Stimulated activated CD4-positive, alpha-beta T cell treated with anti-CD3 and anti-CD28 coated beads, TNF-alpha, amount 100 ng/mL, for 4 hours (primary cell): ENCODE measurements at places on chromosomes 4 and X.

GRCh38 chrX:70554081-70554480 is 109.4 kb downstream of the DLG3 start:
- DNase-seq: no peak

GRCh38 chrX:140817943-140818342 is 108.4 kb downstream of the LINC00632 start:
- no peak for DNase-seq

- DNase-seq: no peak
Observed at GRCh38 chrX:4710618-4711433, 997.4 kb upstream of the PRKX start.

DNA sequence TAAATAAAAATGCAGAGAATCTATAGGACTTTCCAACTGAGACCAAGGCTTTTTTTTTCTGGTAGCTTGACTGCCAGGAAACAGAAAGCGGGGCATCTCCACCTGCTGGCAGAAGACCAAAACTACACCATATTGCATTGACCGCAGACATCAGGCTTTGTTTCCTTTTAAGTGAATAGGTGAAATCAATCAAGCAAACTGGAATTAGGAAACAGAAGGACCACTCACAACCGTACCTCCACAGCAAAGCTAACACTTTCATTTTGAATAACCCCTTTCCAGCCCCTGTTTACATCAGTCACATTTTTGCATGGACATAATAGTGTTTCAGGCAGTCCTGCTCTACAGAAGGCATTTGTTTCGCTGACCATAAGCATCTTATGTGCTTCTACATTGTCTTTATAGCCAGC is 218.2 kb downstream of the IDS start:
- DNase-seq: peak; percentile 1

DNA sequence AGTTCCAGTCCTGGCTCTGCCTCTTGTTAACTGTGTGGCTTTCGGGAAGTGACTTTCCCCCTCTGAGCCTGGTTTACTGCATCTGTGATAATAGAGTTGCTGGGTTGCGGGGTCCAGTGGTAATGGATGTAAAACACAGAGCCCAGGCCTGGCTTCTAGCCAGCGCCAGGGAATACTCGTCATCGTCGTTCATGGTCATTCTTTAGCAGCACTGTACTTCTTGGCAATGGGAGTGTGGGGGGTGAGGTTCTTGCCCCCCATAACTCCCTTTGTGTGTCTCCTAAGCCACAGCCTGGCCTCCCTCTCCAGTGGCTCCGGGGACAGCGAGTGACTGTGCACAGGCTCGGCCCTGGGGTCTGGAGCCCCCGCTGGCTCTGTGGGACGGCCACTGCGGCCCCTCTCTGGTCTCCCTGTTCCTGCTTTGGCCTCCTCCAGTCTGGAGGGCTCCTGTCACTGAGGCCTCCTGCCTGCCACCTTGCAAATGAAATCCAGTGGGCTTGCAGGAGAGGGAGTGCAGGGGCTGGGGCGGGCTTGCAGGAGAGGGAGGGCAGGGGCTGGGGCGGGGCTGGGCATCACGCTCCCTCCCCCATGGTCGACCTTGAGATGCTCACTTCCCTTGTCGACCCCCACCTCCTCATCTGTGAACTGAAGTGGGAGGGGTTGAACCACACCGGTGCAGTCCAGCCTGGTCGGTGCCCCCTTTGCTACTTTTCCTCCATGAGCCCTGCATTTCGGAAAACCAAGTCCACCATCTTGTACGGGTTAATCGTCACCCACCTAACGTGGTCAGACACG is 13.2 kb downstream of the PSAPL1 start:
- no peak for DNase-seq

DNA sequence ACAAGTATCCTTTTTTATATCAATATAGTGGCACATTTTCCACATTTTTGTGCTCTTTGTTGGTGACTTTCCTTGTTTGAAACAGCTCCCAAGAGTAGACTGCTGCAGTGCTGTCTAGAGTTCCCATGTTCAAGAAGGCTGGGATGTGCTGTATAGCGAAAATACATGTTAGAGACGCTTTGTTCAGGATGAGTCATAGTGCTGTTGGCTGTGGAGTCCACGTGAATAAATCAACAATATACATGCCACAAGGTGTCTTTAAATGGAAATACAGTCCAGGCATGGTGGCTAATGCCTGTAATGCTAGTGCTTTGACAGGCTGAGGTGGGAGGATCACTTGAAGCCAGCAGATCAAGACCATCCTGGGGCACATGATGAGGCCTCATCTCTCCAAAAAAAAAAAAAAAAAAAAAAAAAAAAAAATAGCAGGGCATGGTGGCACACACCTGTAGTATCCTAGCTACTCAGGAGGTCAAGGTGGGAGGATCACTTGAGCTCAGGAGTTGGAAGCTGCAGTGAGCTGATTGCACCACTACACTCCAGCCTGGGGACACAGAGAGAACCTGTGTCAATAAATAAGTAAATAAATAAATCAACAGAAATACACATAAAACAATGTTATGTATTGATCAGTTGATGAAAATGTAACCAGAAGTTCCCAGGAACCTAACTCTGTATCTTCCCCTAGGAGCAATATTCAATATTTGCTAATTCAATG is 256.8 kb upstream of the STS start:
- no peak for DNase-seq

DNA sequence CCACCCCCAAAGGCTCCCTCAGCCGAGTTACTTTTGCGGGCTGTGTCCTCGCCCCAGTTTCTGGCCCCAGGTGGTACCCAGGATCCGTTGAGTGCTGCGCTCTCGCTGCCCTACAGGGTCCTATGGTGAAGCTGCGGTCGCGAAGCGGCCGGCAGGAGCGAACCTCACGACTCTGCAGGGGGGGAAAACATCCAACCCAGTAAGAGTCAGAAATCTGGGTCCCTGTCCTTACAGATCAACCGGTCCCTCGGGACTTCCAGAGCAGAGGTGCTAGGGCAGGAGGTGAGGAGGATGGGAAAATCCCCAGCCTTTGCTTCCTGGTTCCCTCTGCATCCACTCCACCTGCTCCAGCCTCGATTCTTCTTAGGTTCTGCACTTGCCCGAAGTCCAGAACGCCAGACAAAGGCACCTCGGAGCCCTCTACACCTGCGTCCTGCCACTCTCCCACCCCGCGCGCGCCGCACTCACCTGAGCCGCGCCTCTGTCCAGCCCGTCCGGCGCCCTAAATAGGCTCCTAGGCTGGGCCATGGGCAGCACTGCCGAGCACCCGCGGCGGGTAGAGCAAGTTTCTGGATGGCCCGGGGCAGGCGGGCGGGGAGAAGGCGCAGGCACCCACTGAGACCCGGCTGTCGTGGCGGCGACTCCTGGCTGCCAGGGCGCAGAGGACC is at the start of gene HS3ST1:
Gene HS3ST1, minus strand, starts transcription at position 664 of the 668 bp plus-strand sequence. CDS start 28,889 bp downstream, outside the sequence.
- no peak for DNase-seq

- DNase-seq: no peak
Observed at GRCh38 chrX:9471571-9471985, 6.7 kb downstream of the TBL1X start.

DNA sequence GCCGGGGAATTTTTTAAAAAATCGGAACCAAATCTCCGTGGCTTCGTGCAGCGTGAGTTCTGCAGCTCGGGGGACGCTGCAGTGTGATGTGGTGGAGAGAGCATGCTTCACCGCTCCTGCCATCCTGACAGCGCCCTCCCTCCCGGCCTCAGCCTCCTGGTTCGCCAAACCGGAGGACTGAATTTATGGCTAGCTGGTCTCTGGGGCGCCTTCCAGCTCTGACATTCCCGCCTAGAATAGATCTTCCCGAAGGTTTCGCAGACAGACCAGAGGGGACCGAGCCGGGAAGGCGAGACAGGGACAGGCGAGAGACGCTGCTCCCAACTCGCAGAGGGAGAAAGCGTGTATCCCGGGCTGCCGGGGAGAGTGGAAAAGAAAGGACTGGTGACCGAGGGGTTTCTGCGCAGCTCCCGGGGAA is 25.9 kb downstream of the HOPX start:
- DNase-seq: no peak

- DNase-seq: peak; percentile 13
Observed at GRCh38 chr4:4386736-4387392, at the start of gene NSG1. Gene NSG1, plus strand, starts transcription at chr4:4387102. Its CDS starts 528 bp downstream, at chr4:4387630.

GRCh38 chr4:8840006-8840793 is 31.4 kb downstream of the HMX1 start:
- no peak for DNase-seq

- DNase-seq: no peak
Observed at GRCh38 chr4:142952821-142953580, 106.9 kb upstream of the INPP4B start.

GRCh38 chr4:4871573-4872313 is 12.3 kb downstream of the MSX1 start:
- no peak for DNase-seq

DNA sequence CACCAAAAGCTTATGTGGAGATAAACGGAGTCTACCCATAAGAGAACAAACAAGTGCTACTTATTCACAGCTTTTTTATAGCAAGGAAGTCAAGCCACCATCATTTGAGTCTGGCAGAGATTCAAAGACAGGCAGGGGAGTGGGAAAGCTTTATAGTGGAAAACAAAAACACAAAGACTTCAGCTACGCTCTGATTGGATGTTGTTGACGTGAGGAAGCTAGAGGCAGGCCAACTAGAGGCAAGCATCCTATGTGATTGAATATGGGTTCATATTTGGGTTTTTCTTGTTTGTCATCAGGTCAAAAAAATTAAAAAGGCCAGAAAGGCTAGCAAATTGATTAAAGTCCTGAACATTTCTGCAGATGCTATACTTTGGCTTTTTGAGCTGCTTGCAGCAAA is 719 bp upstream of the TCEAL4 start:
- no peak for DNase-seq

DNA sequence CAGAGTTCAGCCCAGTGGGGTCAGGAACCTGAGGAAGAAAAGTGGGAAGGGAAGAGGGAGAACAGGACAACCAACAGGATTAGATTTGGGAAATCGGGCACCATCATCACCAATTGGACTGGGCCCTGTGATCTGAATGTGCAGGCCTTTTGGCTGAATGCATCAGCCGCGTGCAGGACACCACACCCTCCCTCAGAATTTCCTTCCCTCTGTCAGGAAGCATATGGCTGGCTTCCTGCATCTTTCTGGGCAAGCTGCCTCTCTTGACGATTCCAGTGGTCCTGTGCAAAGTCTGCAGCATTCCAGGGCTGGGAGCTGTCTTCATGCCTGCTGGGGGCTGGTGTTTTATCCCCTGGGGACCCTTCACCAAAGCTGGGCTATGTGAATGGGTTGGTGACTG is 16.4 kb downstream of the MAGEA4 start:
- DNase-seq: no peak

DNA sequence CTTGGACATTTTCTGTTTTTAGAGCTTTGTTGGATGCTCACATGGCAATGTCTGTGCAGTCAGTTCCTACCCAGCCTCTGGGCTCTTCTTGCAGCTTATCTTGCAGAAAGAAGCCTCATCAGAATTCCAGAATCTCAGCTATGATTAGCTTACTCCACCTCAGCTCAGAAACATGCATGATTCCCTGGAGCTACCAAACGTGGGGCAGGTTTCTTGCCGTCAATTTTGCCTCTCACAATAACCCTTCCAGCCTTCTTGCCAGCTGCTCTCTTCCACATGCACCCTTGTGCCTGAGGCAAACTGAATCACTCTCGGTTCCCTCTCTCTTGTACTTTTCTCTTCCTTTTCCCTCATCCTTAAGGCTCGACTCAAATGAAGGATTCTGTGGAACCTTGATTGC is 141.4 kb downstream of the PTTG2 start:
- DNase-seq: no peak

- DNase-seq: no peak
Observed at GRCh38 chr4:1841201-1841886, 14.6 kb downstream of the LETM1 start.

DNA sequence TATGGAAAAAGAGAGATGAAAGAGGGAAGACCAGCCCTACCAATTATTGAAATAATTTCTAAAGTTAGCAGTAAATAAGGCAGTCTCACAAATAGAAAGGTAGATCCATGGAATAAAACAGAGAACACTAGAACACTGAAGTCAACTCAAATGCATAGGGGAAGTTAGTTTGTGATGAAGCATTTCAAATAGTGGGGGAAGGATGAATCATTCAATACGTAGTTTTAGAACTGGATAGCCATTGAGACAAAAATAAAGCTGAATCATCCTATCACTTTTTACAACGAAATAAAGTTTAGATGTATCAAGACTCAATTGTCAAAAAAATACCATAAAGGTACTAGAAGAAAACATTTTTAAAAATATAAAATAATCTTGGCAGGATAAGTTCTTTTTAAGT is 143.2 kb upstream of the DGKK start:
- no peak for DNase-seq

- DNase-seq: no peak
Observed at GRCh38 chr4:7384003-7384928, 50.5 kb downstream of the PSAPL1 start.

GRCh38 chrX:5307416-5307815 is 921.3 kb downstream of the NLGN4X start:
- no peak for DNase-seq

DNA sequence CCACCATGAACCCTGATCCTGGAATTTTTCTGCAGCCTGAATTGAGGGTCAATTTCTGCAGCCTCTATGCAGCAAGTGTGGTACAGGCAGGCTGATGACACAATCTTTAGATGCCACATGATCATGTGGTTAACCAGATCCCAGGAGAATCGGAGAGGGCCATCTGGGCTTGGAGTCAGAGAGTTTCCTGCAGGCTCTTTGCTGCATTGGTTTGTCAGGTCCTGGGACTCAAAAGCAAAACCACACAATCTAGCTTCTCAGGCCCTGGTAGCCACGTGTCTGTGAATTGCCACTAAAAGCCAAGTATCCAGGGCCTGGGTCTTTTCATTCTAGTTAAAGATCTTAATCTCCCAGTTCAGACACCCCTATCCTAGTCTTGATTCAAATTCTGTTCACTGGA is 464.5 kb downstream of the BCOR start:
- no peak for DNase-seq

GRCh38 chr4:133801883-133802282 is 399.7 kb downstream of the PABPC4L start:
- DNase-seq: no peak

- no peak for DNase-seq
Observed at GRCh38 chr4:23788460-23788859, 101.4 kb downstream of the PPARGC1A start.

DNA sequence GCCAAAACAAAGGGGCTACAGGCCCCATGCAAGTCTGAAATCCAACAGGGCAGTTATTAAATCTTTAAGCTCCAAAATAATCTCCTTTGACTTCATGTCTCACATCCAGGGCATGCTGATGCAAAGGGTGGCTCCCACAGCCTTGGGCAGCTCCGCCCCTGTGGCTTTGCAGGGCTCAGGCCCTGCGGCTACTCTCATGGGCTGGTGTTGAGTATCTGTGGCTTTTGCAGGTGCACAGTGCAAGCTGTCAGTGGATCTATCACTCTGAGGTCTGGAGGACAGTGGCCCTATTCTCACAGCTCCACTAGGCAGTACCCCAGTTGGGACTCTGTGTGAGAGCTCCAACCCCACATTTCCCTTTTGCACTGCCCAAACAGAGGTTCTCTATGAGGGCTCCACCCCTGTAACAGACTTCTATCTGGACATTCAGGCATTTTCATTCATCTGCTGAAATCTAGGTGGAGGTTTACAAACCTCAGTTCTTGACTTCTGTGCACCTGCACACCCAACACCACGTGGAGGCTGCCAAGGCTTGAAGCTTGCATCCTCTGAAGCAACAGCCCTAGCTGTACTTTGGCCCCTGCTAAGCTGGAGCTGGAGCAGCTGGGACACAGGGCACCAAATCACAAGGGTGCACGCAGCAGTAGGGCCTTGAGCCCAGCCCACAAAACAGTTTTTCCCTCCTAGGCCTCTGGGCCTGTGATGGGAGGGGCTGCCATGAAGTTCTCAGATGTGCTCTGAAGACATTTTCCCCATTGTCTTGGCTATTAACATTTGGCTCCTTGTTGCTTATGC is 154.8 kb upstream of the PDE5A start:
- no peak for DNase-seq

GRCh38 chrX:20116087-20116576 is 575 bp downstream of the MAP7D2 start:
- DNase-seq: no peak
